Brain microvascular endothelial cell (primary cell): ENCODE measurements at places on chromosomes 6 and 20.

DNA sequence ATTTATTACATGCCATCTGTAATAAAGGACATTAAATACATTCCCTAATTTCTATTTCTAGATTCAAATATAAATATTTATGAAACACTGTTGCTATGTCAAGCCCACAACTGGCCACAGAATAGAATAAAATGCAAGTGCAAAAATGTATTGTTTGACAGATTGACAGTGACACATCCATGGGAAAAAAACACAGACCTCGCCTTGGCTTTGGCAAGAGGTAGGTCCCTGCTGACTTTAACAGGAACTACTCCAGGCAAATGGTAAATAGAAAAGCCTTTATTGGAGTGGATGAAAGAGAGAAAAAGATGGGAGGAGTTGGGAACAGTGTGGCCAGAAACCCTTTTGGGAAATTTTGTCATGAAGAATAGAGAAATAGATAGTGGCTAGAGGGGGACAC, 622.9 kb downstream of the UTRN start:
- no peak for DNase-seq

- peak; percentile 82 for DNase-seq
Observed at GRCh38 chr20:6265204-6265904, 142.5 kb upstream of the FERMT1 start.

DNA sequence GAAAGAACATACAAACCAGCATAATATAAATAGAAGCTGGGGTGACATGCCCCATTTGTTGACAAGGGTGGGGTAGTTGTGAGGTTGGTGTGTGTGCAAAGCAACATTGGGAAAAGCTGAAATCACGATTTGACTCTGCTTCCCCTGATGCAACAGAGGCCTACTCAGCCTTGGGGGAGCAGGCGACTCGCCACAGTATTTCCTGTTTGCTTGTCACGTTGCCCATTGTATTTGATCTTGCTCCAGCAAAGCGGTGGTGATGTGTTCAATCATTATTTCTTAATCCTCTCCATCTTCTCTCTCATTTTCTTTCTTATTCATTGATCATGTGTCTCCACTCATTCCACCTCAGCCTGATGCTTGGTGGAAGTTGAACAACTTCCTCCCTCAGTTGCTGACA, 165.8 kb upstream of the CITED2 start:
- DNase-seq, result peak; percentile 48

GRCh38 chr20:57922706-57923105, 212.9 kb upstream of the PMEPA1 start:
- no peak for DNase-seq

DNA sequence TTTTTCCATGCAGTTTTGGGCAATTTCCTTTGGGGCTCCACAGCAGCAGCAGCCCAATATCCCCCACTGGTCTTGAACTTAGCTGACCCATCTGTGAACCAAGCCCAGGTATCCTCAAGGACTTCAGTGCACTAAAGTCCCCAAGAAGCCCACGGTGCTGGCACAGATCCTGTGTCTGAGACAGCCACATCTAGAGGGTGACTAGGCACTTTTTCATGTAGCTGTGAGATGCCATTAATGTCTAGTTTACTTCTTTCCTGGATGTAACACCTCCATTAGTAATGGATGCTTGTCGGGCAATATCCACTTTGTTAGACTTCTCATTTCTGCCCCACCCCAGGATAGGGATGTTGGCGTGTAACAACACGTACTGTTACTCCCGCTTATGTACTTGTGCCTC, 176.2 kb upstream of the PROKR2 start:
- DNase-seq, result no peak

- no peak for DNase-seq
Observed at GRCh38 chr6:135030056-135030473, 24.6 kb downstream of the HBS1L start.

GRCh38 chr6:142934106-142934505, 10.9 kb downstream of the HIVEP2 start:
- DNase-seq, result no peak

DNA sequence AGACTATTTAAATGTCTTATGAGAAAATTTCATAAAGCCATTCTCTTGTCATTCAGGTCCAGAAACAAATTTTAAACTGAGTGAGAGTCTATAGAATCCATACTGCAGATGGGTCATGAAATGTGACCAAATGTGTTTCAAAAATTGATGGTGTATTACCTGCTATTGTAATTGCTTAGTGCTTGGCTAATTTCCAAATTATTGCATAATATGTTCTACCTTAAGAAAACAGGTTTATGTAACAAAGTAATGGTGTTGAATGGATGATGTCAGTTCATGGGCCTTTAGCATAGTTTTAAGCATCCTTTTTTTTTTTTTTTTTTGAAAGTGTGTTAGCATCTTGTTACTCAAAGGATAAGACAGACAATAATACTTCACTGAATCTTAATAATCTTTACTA, 5.0 kb downstream of the MARCKS start:
- no peak for DNase-seq

DNA sequence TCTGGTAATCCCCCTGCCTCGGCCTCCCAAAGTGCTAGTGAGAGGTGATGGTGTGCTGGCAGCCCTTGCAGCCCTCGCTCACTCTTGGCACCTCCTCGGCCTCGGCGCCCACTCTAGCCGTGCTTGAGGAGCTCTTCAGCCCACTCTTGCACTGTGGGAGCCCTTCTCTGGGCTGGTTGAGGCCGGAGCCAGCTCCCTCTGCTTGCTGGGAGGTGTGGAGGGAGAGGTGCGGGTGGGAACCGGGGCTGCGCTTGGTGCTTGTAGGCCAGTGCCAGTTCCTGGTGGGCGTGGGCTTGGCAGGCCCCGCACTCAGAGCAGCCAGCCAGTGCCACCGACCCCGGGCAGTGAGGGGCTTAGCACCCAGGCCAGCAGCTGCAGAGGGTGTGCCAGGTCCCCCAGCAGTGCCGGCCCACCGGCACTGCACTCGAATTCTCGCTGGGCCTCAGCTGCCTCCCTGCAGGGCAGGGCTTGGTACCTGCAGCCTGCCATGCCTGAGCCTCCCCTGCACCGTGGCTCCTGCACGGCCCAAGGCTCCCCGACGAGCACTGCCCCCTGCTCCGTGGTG, 189.0 kb upstream of the ASCC3 start:
- no peak for DNase-seq

- DNase-seq, result peak; percentile 67
Observed at GRCh38 chr20:4082406-4083097, 67.2 kb upstream of the RNF24 start.

DNA sequence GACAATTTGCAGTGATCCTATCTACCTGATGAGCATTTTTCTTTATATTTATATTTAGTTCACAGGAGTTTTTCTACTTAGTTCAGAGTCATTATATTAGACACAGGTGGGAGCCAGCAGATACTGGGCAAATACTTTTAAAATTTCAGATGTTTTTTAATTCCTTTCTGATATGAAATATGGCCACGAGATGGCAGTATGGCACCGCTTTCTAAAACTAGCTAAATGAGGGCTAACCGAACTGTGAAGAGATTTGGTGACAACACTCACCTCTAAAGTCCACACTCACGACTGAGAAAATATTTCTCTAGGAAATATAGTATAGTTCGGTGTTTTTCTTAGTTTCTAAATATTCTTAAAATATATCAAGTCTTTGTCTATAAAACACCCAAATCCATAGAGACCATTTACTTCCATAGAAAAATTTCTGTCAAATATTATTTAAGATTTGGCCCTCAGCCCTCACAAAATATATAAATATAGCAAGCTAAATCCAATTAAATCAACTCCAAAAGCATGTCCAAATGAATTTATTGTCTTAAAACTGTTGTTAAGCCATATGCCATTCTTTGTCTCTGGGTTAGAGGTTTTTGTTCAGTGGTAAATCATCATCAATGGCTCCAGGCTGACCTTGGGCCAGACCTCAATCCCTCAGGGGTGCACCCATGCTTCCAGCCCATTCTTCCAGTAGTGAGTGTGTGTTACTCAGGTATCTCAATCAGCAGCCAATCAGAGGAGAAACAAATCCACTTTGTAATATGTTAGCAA, 63.6 kb downstream of the HUS1B start:
- DNase-seq, result peak; percentile 46

- DNase-seq, result no peak
Observed at GRCh38 chr6:156974830-156975261, 197.7 kb downstream of the ARID1B start.

DNA sequence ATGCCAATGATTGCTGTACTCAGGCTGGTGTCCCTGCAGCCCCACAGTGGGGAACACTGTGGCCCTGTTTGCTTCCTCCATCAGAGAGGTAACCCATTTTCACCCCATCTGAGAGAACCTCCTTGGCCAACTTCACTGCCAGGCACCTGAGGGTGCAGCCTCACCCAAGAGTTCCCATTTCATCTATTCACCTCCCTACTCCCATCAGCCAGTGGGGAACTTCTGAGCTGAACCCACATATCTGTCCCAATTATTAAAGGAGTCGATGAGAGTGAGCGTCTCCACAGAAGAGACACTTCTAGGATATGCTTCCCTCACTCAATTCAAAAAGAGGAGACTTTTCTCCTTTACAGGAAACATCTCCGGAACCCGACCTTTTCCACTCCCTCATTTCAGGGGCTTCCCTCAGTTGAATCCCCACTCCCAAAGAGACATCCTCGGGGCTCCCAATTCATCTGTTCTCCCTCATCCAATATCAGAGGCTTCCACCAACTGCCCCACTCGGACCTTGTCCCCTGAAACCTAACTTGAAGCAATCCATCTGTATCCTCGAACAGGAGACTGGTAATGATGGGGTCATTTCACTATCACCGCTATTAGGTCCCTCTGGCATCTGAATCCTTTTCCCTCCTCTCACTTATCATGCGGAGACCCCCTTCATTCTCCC, 988 bp downstream of the UBE2V1 start:
- no peak for DNase-seq
